ENCODE measurements at places on chromosomes 4 and X. TPM values are rescaled to one million over a fixed set of nuclear protein-coding genes. Genes with fewer than 3 reads are reported as not detected.

KLHL34 gene
- total RNA-seq: 2.7 TPM

DNA sequence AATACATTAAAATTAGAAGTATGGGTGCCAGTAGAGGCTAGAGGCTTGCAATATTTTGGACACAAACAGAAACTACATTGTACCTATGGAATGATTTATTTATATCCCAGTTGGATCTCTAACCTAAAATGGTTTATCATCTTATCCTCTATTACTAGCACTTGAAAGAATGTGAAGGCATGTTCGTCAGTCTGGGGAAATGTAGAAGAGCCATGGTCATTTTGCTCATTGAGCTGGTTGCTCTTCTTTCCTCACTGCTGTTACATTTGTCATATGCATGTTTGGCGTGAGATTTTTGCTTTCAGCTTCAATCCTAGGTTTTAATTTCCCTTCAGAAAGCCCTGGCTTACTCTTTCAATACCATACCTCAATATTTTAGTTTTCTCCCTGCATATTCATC lies 82.4 kb upstream of the MYOZ2 start:
- DNase-seq: no peak

- DNase-seq: no peak
Measured at GRCh38 chr4:107213410-107213809, 177.3 kb upstream of the DKK2 start.

- no peak for DNase-seq
Measured at GRCh38 chr4:76968937-76969336, 19.4 kb downstream of the SEPTIN11 start.

DNA sequence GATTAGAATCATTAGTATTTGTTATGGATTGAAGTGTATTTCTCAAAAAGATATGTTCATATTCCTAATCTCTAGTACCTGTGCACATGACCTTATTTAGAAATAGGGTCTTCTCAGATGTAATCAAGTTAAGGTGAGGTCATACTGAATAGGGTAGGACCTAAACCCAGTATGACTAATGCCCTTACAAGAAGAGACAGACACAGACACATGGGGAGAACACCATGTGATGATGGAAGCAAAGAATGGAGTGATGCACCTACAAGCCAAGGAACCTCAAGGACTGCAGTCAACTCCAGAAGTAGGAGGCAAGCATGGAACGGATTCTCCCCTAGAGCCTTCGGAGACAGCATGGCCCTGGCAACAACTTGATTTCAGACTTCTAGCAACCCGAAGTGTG lies 31.4 kb downstream of the OTUD4 start:
- no peak for DNase-seq

GRCh38 chr4:41258783-41259182 lies 2.1 kb downstream of the UCHL1 start:
- no peak for DNase-seq

DNA sequence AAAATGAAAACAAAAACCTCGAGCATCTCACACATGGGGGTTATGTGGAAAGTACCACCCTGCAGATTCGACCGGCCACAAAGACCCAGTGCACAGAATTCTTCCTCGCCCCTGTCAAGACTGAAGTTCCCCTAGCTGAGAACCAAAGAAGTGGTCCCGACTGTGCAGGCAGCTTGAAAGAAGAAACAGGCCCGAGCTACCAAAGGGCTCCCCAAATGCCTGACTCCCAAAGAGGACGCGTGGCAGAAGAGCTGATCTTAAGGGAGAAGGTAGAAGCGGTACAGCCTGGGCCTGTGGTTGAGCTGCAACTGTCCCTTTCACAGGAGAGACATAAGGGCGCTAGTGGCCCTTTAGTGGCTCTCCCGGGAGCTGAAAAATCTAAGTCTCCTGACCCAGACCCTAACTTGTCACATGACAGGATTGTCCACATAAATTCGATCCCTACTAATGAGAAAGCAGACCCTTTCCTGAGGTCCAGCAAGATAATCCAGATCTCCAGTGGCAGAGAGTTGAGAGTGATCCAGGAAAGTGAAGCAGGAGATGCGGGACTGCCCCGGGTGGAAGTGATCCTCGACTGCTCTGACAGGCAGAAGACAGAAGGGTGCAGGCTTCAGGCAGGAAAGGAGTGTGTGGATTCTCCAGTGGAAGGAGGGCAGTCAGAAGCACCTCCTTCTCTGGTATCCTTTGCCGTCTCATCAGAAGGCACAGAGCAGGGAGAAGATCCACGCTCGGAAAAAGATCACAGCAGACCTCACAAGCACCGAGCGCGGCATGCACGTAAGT lies 108.8 kb upstream of the MYOZ2 start:
- no peak for DNase-seq

LONRF3 gene
- total RNA-seq: 7.6 TPM

SLC39A8 gene
- total RNA-seq: 19.9 TPM

CT45A10 gene
- not detected for total RNA-seq
